ENCODE measurements at places on chromosomes 1 and 21.

DNA sequence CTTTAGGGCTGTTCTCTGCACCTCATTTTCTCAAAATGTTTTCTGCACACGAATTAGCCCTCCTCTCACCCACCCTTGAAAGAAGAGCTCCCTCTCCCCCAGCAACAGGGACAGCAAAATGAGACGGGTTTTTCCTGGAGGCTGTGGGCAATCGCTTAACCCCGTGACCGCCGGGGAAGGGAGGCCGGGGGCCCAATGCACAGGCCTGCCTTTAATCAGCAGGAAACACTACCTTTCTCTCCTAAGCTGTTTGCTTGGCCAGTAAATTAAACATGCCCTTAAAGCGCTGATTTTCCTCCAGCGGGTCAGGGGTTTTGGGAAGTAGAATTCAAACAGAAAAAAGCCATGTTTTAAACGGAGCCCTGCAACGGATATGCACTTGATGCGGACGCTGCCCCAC is 114.4 kb downstream of the PRDM16 start:
- no peak for DNase-seq

GRCh38 chr1:161421456-161421855 is 53.8 kb upstream of the CFAP126 start:
- no peak for DNase-seq

- DNase-seq, result no peak
Measured at GRCh38 chr1:84611796-84612195, 37.6 kb upstream of the CTBS start.

GRCh38 chr21:29523646-29524045 is 224.9 kb downstream of the BACH1 start:
- peak; percentile 12 for DNase-seq

DNA sequence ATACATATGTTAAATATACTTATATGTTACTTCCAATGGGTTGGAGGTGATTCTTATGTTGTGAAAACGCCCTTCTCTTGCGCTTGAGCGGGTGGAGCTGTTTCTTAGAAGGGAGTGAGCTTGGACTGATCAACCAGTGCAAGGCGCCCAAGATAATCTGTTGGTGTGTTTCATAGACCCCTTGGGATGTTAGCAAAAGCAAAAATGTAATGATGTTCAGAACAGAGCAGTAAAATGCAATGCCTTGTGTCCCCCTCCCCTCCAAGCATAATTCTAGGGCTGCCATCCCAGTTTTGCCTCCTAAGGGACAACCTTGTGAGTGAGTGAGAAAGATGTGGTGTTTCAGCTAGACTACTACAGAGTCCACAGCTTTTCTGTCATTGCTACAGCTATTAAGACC is 6.2 kb upstream of the CD34 start:
- DNase-seq, result no peak
